ENCODE measurements at places on chromosomes 13 and 19.

DNA sequence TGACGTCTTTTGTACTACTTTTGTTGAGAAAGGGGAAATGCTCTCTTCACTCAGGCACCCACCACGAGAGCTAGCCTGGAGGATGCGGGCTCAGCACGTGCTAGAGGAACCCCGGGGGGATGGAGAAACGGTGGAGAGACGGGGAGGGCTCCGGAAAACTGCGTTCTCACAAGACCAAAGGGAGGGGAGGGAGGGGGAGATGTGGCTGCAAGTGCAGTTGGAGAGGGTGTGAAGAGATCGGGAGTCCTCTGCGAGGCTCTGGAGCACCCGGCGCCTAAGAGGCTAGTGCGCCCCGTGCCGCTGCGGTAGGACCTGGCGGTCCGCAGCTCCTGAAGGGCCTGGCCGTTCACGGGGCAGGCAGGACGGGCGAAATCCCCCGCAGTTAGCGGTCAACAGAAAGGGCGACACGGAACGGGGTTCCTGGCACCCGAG is 43.4 kb upstream of the XPO4 start:
- DNase-seq: no peak

GRCh38 chr19:46391296-46392251 is 21.8 kb downstream of the CCDC8 start:
- DNase-seq: no peak

GRCh38 chr19:16457195-16457953 is 14.4 kb downstream of the EPS15L1 start:
- DNase-seq: no peak

DNA sequence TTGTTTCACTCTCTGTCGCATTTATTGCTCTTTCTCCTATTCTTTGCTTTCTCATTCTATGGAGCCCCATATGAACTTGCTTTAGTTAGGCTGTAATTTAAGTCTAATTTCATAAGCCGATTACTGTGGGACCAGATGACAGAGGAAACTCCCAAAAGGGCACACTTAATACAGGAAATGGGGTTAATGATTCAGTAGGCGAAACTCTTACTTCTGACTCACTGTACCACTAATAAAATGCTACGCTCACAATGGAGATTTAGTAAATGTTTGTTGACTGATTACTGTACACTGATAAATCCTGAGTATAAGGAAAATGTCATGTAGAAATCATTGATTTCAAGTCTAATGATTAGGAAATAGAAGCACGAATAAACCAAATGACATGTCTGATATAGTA is 276.4 kb downstream of the KLF5 start:
- peak; percentile 9 for DNase-seq

DNA sequence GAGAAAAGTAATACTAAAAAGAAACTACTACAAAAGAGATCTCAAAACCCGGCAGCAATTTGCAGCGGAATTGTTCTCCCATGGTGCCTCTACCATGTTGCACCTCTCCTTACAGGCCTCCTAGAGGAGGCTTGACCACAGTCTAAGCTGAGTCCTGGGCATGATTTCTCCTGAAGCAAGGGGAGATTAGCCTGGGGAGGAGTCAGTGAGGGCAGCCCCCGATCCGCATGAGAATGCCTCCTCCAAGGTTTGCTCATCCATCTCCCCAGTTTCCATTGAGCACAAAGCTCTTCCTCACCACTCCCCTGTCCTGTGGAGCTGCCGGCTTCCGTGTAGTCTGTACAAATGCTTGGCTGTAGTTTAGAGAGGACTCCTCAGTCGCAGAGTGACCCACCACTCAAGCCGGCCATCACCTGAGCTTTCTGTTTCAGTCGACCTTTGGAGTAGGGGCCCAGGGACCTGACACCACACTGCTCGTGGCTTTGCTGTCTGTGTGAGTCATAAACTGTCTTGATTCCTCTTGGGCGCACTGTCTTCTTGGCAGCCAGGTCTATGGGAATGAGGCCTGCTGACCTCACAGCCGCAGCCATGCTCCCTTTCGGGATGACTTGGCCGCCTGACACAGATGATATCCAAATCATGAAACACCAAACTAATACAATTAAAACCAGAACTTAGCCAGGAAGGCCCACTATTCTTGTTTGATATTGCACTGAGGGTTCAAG is 72.3 kb downstream of the C1QTNF9 start:
- DNase-seq: no peak

DNA sequence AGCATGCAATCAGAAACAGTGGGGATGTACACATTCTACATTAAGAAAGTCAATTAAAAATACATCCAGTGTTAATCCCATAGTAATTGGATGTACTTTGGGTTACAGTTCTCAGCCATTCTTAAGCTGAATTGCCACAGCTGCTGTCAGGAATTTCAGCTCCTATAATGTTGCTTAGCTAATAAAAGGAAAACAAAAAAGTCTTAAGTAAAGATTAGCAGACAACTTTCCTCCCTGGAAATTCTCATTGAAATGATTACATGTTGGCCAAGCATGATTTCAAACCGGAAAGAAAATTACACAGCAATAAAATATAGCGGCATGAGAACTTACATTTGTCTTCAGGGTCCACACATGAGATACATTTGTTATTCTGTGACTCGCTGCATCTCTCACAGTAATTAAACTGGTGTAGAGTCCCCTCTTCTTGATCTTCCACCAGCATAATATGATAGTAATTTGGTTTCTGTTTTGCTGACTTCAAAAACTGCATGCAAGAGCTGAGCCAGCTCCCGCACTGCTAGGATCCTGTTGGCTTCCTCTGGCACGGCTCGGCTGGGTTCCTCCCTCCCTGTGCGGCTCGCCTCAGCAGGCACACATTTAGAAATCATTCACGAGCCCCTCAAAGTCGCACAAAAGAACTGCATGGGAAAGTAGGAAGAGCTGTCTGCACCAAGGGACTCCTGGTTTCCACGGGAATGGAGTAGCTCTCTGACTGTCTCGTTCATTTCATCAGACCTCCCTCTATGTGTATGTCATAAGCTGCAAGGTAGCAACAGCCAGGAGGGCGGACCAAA is at the start of gene HTR2A:
HTR2A (minus strand) TSS at position 713 of the 797 bp plus-strand sequence. CDS start 1,147 bp downstream, outside the sequence.
- no peak for DNase-seq

DNA sequence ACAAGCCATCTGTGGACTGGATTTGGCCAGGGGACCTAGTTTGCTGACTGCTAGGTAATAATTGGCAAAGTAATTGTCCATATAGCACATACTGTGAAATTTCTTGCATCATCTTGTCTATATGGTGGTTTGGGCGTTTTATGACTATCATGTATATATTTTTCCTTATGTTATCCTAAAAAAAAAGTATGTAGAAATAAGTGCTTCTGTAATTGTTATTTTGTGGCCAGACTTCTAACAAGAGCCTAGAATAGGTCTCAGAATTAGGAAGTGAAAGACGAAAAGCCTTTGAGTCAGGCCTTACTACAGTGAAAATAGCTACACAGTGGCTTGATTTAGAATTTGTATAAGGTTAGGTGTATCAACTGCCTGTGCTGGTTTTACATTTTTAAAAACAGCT is 4.2 kb downstream of the FNDC3A start:
- no peak for DNase-seq

DNA sequence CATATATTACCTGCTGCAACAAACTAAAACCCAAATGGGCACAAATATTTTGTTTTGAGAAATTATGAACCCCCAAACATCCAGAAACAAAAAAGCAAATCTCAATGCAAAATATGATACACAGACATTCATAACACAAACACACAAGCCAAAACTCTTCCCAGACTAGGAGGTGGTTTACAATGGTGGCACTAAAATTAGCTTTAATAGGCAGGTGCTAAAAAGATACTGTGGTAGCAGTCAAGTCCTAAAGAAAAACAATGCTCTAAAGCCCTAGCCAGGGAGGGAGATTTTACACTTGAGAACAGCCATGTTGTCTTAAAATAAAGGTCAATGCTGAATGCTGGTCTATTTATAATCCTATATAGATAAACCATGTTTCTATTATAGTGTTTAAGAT is 65.0 kb downstream of the DOCK9 start:
- DNase-seq: no peak

DNA sequence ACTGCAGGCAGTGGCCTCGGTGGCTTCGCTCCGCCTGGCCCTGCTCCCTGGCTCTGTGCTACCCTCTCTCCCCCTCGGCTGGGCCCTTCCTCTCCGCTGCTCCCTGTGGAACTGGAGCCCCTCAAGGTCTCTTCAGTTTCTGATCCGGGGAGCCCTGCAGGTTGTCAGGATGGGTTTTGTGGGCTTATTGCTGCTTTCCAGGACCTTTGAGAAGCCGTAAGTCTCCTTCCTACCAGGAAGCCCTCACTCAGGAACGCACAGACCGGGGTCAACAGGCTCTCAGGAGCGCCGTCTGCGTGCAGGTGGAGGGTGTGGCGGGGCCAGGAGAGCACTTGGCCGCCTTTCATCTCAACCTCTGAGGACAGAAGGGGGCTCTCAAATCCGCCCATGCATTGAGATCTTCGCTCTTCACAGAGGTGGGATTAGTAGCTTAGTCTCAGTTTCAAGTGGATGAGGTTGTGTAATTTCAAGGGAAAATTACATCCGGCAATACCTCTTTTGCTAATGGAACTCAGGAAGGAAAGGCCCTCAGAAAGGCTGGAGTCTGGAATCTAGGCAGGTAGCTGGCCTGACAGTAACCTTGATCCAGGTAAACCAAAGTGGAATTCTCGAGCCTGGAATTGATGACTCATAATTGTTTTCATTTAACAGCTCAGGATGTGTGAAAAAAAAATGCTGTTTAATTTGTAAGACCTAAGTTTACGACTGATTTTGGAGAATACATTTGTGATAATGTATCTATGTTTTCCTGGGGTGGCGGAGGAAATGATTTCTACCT is 102.0 kb downstream of the ATP11A start:
- DNase-seq: no peak

- no peak for DNase-seq
These were observed 1.4 kb downstream of the RASA3 start for GRCh38 chr13:114130837-114131582.

DNA sequence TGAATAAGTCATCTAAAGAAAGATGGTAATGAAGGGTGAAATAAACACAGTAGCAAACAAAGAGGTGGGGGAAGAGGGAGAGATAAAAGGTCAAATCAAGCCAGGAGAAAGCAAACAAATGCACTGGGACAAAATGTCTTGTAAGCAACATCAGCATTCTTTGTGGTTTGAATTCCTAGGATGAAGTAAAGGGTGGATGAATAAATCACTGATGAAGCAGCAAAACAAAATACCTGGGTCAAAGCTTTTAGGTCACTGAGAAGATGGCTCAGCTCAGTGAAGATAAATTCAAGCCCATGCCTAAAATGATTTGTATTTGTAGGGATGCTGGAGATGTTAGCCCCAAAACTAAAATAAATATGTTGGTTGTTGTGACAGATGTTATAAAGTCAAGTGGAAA is 86.5 kb upstream of the FBXL3 start:
- no peak for DNase-seq

- DNase-seq: no peak
These were observed 8.7 kb upstream of the RELB start for GRCh38 chr19:44992336-44993163.

DNA sequence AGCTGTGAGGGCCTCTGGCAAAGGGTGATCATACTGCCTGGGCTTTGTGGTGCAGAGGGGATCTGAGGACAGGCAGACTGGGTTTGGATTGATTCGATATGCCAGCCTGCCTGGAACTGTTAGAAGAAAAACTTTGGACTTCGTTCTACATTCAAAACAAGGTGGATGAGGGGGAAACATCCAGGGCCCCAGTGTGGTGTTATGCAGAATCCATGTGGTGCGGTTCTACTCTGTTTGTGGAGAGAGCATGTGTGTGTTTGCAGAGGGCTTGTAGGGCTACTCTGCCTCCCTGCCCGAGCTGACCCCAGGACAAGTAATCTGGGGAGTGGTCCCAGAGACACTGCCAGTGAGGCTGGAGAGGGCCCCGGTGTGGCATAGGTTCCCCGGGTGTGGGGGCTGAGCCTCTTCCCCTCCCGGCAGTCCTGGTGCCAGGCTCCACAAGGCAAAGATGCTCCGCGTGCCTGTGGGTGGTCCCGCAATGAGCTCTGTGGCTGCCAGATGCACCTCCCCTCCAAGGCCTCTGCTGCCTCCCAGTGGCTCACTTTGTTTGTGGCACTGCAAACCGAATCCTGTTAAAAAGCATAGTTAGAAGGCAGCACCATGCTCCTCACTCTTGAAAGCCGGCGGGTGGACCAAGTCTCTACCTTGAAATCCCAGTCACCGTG is 22.3 kb upstream of the TFDP1 start:
- DNase-seq: peak; percentile 17

DNA sequence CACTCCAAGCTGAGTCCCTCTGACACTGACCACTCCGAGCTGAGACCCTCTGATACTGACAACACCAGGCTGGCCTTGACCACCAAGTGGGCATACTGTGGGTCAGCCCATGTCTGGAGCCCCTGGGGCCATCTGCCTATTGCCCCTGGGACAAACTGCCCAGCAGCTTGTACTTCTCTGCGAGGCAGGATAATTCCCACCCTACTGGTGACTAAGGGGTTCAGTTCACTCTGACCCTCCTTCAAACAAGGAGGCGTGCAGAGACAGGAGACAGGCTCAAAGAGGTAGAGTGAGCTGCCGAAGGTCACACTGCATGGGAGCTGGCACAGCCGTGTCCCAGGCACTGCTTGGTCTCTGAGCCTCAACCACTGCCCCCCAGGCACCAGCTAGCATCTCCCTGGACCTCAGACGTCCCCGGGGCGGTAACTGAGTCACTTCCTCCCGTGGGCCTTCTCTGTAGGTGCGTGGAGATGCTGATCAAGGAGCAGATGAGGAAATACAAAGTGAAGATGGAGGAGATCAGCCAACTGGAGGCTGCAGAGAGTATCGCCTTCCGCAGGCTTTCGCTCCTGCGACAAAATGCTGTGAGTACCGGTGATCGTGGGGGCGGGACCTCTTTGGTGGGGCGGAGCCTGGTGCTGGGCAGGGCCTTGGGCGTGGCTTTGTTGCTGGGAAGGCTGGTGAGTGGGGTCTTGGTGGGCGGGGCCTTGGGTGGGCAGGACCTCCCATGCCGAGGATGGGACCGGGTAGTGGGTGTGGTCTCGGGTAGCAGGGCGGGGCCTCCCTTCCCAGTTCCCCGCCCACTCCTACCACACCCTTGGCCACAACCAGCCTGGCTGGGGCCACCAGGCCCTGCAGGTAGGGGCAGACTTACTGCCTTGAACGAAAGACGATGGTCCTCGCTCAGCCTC is 5.8 kb upstream of the USE1 start:
- DNase-seq: peak; percentile 54

DNA sequence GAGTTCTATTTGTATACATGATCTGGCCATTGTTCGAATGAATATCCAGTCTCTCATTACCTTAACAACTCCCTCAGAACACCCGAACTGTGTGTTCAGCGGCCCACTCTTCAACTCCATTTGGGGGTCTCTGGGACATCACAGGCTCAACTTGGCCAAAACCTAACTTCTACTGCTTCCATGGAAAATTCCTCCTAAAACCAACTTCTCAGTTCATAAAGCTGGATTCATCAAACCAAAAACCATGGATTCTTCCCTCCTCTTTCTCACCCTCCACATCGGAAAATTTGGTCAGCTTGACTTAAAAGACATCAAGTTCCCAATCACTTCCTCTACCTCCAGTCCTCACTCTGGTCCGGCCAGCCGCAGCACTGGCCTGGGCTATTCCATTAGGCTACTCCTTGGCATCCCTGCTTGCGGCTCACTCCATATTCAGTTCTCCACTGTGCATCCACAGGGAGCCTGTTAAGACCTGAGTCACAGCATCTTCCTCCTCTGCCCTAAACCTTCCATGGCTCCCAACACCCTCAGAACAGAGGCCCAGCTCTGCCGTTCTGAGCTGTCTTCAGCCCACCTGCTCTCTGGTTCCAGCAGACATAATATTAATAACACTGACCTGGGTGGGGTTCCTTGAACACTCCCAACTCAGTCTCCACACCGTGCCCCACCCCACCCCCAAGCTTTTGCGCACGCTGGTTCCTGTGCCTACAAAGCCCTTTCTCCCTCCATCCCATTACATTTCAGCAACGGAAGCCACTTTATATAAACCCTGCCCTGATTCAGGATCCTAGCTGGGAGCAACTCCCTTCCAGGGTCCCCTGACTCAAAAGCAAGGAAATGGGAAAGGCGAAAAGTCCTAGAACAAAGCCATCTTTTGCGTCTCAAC is 1.1 kb downstream of the ZNF792 start:
- DNase-seq: no peak
